Kidney epithelial cell (primary cell): ENCODE measurements at places on chromosomes 6 and 20.

DNA sequence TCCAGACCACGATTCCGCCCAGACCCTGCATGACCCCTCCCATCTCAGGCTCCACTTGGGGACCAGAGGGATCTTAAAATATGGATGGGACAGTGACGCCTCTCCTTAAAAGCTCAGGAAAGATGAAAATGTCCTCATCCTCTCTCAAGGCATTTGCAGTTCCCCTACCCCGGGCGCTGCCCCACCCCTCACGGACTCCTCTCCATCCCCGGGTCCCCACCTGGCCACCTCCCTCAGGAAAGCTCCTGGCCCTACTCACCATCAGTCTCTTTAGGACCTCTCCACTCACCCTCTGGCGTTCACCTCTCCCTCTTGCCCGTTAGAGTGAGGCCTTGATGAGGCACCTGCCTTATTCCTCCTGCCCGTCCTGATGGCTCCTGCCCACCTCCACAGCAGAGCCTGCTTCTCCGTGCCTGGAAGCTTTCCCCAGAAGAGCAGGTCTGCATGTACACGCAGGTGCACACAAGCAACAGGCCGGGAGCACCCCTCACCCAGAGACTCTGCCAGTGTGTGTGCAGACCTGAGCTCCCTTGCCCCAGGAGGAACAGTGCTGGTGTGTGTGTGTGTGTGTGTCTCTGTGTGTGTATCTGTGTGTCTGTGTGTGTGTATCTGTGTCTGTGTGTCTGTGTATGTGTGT is 105.6 kb upstream of the NXT1 start:
- DNase-seq = no peak

DNA sequence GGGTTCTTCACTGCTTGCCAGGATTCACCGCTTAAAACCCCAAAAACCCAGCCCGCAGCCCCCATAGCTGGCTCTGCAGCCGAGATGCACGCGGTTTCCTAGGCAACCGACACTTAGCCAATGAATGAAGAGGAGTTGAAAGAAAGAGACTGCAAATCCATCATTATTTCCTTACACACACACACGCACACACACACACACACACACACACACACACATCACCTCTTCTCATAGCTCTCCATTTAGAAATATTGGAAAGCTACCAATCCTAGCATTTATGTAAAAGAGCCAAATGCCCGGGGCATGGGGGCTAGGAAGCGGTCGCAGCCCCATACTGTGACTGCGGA is 3.4 kb upstream of the TUBB2B start:
- DNase-seq = no peak

DNA sequence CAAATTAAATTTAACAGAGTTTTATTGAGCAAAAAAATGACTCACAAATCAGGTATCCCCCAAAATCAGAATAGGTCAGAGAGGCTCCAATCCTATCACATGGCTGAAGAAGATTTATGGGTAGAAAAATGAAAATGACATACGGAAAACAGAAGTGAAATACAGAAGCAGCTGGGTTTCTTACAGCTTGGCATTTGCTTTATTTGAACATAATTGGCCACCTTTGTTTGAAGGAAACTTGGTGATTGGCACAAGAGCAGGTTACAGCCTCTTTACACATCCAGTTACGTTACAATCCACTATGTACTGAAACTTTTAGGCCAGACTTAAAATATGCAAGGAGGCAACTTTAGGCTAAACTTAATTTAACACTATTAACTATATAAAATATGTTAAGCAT is 11.7 kb upstream of the TREM2 start:
- no peak for DNase-seq

GRCh38 chr6:112007805-112008204 is 46.1 kb upstream of the CCN6 start:
- DNase-seq = no peak

GRCh38 chr20:24842918-24843715 is 106.0 kb upstream of the CST7 start:
- DNase-seq = no peak

GRCh38 chr20:58938078-58938477 is 43.0 kb upstream of the NELFCD start:
- no peak for DNase-seq
